ENCODE measurements at places on chromosomes 3 and 15. TPM values are rescaled to one million over a fixed set of nuclear protein-coding genes. Genes with fewer than 3 reads are reported as not detected.

DNA sequence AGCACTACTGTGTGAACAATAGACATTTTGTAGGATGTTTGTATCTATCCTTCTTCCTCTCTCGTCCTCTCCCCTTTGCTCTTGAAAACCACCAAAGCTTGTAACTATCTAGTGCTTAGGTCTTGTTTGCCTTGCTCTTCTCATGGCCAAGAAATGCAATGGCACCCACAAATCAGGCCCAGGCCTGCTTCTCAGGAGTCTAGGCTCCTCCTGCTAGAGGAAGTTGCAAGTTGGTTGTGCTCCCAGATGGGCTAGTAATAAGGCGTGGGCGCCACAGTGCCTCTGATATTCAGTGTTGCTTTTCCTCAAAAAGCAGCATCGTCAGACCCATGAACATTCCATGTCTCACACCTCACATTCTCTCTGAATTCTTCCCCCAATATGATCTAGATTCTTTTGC lies 28.7 kb downstream of the ZNF385D start:
- no peak for DNase-seq
- no peaks in the 10 kb centered on the region for H3K36me3 ChIP-seq
- H3K4me1 ChIP-seq = no peaks in the 10 kb centered on the region

DNA sequence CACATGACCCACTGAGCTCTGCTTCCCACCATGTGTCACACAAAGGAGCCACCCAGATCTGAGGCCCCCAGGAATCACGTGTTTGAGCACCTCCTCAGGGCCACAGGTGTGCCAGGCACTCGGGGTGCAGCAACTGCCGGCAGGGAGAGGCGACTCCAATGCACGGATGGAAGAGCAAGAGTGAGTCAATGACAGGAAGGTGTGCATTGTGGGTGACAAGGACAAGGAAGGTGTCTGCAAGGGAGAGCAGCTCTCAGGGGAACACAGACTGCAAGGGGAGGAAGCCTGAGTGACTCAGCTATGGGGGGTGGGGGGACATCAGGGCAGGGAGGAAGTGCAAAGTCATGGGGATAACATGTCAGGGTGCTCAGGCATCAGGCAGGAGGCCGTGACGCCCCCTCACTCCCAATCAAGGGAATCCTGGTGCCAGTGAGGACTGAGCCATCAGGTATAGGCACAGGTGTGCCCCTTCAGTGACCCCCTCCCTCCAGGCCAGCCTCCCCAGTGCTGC lies 67.4 kb downstream of the NUP210 start:
- no peak overlapping the region for H3K4me3 ChIP-seq
- H3K27ac ChIP-seq = no peak overlapping the region
- H3K4me1 ChIP-seq = peaks cover 28% of the 10 kb centered on the region

GRCh38 chr15:75172284-75172820 lies 29.3 kb upstream of the C15orf39 start:
- no peaks in the 10 kb centered on the region for H3K27me3 ChIP-seq
- H3K27ac ChIP-seq = no peak overlapping the region
- H3K36me3 ChIP-seq = no peaks in the 10 kb centered on the region

Gene MYEF2
- 16.4 TPM for total RNA-seq

Gene C2CD4A
- total RNA-seq = not detected

Gene CPA3
- total RNA-seq = 9.9 TPM

Gene B4GALT4
- total RNA-seq = 31.9 TPM

Gene SPESP1
- total RNA-seq = 0.51 TPM

Gene IL17RC
- 1.7 TPM for total RNA-seq

Gene PP2D1
- not detected for total RNA-seq

Measured in naive thymus-derived CD4-positive, alpha-beta T cell (primary cell).